ENCODE measurements at places on chromosomes 12 and 14.

- DNase-seq = no peak
Observed at GRCh38 chr14:54647378-54647777, 80.5 kb downstream of the SAMD4A start.

DNA sequence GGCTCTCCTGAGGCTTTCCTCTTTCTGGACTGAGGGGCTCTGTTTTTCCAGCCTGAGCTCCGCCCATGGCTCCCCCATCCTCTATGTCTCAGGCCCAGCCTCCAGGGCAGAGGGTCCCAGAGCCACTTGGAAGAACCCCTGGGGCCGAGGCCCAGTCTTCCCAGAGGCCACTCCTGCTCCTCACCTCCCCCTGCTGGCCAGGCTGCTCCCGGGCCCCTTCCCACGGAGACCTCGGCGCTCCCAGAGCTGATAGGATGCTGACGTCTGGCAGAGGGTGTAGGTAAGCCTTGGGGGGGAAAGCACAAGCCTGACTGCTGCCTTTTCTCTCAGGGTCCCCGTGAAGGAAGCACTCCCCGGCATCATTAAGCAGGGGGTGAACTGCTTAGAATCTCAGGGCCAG, 51.4 kb downstream of the ERH start:
- no peak for DNase-seq

- peak; percentile 45 for DNase-seq
Observed at GRCh38 chr12:6667559-6668210, 4.8 kb upstream of the ING4 start.

DNA sequence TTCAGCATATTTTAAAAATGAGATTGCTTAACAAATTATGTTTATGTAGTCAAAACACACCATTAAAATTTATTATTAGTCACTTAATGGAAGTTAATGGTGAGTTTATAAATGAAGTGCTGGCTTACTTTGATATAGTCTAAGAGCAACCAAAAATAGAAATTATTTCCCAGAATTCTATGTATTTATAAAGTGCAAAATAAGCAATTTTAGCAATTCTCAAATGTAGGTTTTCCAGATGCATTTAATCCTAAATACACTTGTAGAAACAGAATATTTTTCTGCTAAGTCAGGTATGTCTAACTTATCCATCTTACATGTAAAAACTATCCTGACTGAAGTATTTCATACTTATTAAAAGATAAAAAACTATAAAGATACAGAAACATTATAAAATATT, 11.2 kb downstream of the LMO3 start:
- DNase-seq = no peak

DNA sequence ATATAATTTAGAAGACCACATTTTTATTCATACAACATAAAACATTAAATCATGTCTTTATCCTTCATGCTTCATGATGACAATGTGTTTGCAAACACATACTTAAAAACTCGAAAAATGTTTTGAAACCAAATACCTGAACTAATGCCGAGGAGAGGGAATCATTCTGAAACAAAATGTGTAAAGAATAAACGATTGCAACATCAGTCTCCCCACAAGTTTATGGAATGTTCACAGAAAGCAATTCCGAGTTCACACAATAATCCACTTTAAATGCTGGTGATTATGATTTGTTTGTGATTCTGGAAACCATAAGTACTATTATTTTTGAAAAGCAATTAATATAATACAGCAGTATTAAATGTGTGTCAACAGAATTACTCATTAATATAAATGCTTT, 84.5 kb upstream of the PDZRN4 start:
- no peak for DNase-seq

- DNase-seq = no peak
Observed at GRCh38 chr14:68752271-68753006, 40.4 kb downstream of the ZFP36L1 start.

- no peak for DNase-seq
Observed at GRCh38 chr14:38512236-38512635, 256.3 kb upstream of the CLEC14A start.

DNA sequence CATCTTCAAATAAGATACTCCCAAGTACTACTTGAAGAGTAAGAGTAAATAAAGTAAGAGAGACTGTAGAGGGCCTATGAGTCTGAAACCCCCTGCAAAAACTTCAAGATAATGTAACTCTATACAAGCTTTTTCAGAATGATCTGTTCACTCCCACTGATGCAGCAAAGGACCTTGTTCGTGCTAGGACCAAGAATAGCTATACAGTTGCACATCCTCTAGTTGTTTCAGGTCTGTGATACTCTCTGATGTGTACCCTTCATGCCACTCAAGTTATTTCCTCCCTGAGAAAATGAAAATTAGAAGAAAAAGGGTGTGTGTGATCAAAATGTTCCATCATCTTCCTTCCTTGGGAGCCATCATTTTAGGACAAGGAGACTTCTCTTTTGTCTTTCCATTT, 204.4 kb downstream of the ALX1 start:
- DNase-seq = no peak

GRCh38 chr12:93335603-93336162, 42.0 kb upstream of the NUDT4 start:
- DNase-seq = no peak

DNA sequence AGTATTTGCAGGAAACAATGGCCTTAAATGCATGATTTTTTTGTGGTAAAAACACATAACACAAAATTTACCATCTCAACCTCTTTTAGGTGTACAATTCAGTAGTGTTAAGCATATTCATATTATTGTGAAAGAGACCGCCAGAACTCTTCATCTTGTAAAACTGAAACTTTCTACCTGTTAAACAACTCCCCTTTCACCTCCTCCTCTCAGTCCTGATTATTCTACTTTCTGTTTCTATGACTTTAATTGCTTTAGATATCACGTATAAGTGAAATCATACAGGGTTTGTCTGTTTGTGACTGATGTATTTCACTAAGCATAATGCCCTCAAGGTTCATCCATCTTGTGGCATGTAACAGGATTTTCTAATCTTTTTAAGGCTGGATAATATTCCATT, 353.4 kb downstream of the ADAMTS20 start:
- DNase-seq = no peak

GRCh38 chr14:81285245-81285644, 64.5 kb upstream of the GTF2A1 start:
- no peak for DNase-seq

GRCh38 chr14:33764876-33765650, 185.8 kb downstream of the EGLN3 start:
- no peak for DNase-seq

DNA sequence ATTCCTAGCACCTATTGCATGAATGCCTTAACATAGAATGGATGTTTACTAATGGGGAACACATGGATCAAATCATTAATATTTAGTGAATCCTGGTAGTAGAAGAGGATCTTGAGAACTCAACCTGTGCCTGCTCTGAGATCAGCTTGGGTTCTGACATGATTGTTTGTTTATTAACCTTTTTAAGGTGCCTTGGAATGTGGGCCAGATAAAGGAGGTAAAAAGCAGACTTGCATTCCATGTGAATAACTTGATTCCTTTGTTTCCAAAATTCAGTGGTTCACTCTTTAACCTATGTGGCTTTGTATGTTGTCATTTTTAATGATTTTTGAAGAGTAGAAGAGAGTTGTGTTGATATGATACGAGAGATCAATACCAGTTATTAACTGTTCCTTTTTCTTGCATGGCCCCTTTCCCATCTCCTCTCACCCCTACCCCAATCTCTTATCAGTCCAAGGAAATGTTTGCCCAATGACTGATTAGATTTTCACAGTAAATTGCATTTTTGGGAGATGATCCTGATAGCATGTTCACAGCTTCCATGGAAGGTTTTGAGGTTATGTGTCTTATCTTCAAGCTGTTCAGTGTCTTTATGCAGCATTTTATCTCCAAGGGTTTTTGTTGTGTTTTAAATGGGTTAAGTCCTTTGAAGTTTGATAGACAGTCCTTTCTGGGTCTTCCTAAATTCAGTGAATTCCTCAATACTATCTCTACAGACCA, 193.7 kb upstream of the FRMD6 start:
- no peak for DNase-seq

- DNase-seq = no peak
Observed at GRCh38 chr14:105929327-105930081, 403.1 kb downstream of the TMEM121 start.

DNA sequence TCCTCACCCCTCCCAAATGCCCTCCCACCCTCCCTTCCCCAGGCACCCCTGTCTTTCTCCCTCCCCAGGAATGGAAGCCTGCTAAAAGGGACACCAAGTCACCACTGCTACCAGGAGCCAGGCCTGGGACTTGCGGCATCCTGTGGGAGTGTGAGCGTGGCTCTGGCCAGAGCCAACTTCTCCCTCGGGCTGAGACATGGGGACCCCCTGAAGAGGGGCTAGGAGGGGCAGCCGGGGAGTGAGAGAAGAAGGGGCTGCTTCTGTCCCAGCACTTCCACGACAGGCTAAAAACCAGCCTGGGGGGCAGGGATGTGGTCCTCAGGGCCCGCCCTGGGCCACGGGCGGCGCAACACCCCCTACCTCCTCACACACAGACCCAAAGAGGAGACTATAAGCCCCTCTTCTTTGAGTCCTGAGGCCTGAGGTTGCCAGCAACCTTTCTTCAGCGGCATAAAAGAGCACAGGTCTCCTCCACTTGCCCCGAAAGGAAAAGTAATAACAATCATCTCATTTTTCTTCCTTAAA, 278.9 kb downstream of the DPF3 start:
- no peak for DNase-seq

DNA sequence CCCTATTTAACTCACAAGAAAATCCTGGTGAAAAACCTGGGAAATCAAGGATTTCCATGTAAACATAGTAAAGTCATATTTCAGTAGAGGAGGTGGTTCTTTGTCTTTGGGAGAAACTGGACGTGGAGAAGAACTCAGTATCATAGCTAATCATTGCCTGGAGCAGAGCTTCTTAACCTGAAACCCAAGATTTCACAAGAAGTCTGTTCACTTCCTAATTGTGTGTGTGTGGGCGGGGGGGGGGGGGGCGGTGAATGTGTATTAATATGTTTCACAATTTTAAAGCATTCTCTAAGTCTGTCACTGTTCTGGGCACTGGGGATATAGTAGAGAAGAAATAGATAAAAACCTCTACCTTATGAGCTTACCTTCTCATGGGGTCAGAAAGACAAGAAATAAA, 96.7 kb upstream of the PPP4R3A start:
- DNase-seq = no peak

GRCh38 chr12:9813821-9814798, 13.2 kb upstream of the KLRF1 start:
- DNase-seq = peak; percentile 37

GRCh38 chr12:101299346-101299745, 19.4 kb downstream of the UTP20 start:
- DNase-seq = no peak

DNA sequence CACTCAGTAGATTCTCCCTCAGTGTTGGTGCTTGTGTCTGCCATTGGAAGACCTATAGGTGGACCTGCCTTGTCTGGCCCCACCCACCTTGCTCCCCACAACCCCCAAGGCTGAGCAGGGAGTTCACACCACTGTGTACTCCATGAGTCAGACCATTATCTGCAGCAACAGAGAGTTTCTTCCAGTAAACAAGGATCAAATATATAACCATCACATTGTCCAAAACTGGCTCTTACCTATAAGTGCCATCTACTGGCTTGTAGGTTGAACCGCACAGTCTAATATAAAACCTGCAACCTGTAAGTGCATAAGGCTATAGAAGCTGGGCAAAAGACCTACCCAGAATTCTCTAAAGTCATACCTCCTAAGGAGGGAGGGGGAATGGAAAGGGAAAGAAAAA, 7.9 kb downstream of the TAS2R13 start:
- no peak for DNase-seq

GRCh38 chr14:28987516-28987915, 220.9 kb downstream of the FOXG1 start:
- DNase-seq = no peak

GRCh38 chr14:77339407-77339806, 18.6 kb downstream of the GSTZ1 start:
- no peak for DNase-seq

DNA sequence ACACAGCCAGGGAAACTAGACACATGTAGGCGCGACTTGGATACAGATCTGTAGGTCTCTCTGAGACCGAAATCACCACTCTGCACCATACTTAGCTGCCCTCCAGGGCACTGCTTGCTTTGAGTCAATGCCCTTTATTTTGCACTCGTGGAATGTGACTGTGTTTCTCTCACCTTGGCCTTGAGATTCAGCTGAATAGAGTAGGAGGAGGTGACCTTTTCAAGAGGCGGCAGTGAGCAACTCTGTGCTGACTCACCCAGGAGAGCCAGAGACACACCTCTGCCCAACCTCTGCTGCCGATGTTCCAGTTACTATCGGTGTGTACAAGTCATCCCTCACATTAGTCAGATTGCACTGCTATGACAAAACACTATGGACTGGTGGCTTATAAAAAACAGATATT, 583.4 kb downstream of the VRK1 start:
- DNase-seq = no peak

GRCh38 chr14:58865514-58866281, 227.9 kb downstream of the DACT1 start:
- no peak for DNase-seq

GRCh38 chr12:106978035-106978800, 8.7 kb downstream of the MTERF2 start:
- no peak for DNase-seq

DNA sequence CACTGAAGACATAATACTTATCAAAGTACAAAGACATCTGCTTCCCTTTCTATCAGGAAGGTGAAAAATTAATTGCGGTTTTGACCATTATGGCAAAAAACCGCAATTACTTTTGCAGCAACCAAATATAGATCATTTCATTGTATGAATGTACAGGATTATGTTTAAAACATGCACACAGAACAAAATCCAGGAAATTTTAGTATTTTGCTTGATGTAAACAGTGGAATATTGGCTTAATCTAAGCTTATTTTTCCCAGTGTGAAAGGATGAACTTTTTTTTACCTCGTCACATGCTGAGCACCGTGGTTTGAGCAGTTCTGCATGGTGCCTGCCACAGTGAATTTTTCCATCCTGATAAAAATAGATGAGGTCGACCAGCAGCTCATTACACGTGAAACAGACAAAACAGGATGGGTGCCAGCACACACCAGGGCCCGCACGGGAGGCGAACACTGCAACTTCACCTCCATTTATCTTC, 121.2 kb downstream of the PRICKLE1 start:
- DNase-seq = no peak
